ENCODE measurements at places on chromosomes 1 and 21.

GRCh38 chr1:75475696-75476095, 135.2 kb downstream of the SLC44A5 start:
- DNase-seq = no peak

DNA sequence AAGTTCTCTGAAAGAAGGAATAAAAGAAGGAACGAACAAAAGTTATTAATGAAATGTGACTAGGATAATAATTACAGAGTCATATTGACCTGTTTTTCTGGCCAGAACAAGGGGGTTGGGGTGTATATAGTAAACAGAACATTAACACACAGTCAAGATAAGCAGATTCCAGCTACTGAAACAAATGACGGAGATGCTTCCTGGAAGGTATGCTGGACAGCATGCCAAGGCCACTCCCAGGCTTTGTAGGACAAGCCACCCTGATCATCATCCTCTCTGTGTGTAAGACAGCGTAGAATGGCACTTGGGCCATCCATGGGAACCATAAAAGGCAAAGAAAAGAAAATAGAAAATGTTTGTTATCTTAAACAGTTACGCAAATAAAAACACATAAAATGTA, 120.7 kb downstream of the TGFBR3 start:
- no peak for DNase-seq

GRCh38 chr1:26276432-26276838, 3.5 kb upstream of the SH3BGRL3 start:
- no peak for DNase-seq

- DNase-seq = no peak
Observed at GRCh38 chr1:60622486-60622885, 459.9 kb upstream of the NFIA start.

DNA sequence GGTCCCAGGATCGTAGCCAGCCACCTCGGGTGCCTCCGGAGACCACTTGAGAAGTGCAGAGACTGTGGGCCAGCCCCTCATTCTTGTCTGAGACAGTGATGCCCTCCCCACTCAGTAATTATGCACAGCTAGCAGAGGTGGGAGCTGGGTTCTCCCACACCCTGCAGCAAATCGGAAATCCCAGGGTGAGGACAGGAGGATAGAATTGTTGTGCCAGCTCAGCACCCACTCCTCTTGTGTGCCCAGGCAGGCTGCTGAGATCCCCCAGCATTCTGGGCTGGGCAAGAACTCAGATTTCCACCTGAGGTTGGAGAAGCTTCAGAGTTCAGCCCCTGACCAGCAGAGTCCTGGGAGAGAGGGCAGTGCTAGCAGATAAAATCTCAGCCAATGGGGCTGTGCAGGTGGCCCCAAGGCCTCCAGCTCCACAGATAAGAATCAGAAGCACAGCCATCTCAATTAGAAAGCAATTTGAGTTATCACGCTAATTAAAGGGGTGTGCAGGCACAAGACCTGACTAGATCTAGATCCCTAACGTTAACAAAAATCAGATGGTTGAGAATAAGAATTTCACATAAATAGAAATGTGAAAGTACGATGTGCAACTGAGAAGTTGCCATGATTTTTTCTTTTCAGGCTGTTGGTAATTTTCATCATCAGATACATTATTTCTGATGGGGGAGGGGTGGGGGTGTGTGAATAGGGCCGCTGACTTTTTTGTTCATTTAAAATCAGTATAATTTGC, 45.5 kb upstream of the IRF2BP2 start:
- DNase-seq = no peak

GRCh38 chr1:202623075-202623474, 87.2 kb downstream of the SYT2 start:
- no peak for DNase-seq

DNA sequence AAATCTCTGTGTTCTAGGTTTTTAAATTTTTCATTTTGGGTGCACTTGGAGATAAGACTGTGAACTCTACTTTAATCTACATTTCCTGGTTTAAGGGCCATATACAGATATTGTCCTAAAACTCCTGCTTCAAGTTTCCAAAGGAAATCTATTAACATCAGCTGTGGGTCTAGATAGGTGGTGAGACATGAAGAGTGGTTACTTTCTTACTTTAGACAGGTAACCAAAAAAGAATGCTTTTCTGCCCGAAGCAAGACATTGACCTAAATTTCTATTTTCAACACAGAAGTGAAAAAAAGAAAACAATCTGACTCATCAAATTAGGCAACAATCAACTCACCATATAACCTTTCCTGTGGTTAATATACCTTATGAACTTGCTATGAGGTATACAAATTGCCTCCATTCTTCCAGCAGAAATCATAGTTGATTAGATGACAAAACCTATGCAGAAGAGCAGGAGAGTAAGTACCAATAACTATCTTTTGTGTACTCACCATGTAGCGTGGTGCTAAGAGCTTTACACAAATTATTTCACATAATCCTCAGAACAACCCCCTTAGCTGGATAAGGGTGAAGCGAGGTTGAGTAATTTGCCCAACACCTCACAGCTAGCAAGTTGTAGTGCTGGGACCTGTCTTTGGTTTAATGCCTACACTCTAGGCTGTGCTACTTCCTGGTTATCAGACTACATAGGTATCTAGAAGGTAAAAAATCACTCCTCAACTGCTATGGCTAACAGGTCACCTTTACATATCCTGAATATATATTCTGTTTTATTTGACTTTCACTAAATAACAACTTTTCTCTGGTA, 23.4 kb upstream of the PTPN14 start:
- DNase-seq = no peak

- no peak for DNase-seq
Observed at GRCh38 chr1:145949219-145949618, 8.6 kb downstream of the LIX1L start.
